ENCODE measurements at places on chromosomes 1 and 21.

DNA sequence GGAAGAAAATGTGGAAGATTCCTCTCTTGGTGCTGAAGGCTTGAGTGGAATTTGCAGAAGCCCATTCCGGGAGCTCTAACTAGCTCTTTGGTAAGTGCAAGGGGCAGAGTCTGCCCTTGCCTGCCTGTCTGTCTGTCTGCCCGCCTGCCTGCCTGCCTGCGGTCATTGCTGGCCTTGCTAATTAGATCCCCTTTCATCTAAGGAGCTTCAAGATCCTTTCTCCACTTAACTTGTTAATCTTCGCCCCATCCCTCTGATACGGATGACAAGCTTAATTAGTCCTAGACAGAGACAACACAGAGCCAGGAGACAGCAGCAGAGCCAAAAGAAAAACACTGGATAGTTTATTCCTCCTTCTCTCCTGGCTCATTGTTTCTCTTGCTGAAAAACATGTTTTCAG is 80.2 kb upstream of the GADD45A start:
- peak; percentile 70 for DNase-seq

- no peak for DNase-seq
These were observed 312.5 kb downstream of the KCNT2 start for GRCh38 chr1:196295766-196296165.

- DNase-seq: peak; percentile 34
These were observed 135.7 kb downstream of the ROR1 start for GRCh38 chr1:63909526-63909925.

GRCh38 chr1:174883409-174883808 is 116.3 kb upstream of the CACYBP start:
- DNase-seq: no peak

GRCh38 chr21:31257265-31257664 is 86.8 kb downstream of the TIAM1 start:
- no peak for DNase-seq

DNA sequence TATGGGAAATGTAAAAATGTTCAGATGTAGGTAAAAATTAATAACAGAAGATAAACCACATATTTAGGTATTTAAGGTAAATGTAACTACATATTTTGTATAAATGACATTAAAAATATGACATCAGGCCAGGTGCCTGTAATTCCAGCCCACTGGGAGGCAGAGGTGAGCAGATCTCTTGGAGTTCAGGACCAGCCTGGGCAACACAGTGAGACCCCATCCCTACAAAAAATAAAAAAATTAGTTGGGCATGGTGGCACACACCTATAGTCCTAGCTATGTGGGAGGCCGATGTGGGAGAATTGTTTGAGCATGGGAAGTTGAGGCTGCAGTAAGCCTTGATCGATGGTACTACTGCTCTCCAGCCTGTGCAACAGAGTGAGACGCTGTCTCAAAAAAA is 216.5 kb downstream of the SPATA17 start:
- DNase-seq: no peak

GRCh38 chr1:8562881-8563865 is 245.3 kb downstream of the SLC45A1 start:
- no peak for DNase-seq

GRCh38 chr1:225848030-225848955 is 33.9 kb downstream of the TMEM63A start:
- DNase-seq: peak; percentile 47

DNA sequence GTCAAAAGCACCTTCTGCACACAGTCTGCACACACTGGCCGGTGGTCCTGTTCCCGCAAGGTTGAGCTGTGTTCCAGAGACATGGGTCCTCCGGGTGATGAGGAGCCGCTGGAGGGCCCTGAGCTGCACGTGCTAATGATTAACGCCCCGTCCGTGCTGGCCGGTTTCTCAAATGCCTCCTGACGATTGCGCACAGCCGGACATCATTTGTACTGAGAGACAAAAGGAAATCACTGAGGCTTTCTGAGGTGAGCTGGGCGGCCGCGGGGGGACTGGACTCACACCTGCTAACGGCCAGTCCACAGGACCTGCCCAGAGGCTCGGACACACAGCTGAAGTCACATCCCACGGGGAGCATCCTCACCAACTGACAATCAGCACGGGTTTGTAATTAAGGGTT is 29.2 kb downstream of the POFUT2 start:
- peak; percentile 36 for DNase-seq

DNA sequence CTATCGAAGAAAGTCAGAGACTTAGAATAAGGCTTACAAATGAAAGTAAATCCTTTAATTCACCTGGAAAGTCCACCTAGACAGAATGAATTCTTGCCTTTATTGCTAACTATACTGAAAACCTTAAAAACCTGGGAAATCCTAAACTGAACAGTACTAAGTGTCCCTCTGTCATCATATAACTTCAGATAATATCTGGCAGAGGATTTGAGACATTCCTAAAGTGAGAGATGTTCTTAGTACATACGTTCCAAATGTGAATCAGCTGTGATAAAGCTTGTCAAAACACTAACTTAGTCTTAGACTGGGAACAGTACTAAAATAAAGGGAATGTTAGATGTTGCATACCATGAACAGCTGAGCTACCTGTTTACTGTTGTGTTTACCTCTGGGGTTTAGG is 121.7 kb downstream of the TNFSF18 start:
- DNase-seq: no peak

GRCh38 chr1:39926343-39926793 is 24.7 kb upstream of the MYCL start:
- DNase-seq: peak; percentile 10

DNA sequence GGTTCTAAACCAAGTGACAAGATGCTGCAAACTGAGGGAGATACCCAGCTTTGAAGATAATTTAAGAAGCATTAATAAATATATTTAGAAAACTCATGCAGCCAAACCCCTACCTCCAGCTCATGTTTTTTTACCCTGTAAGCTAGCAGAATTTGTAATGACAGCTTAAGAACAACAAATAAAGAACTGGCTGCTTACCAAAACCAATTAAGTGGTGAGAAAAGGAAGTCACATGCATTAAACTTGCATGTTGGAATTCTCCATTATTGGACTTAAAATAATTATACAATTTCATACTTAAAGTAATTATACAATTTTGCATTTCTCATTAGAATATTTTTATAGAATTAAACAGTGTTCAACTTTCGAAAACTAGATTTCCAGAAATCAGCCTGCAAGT is 75.6 kb upstream of the CNIH3 start:
- no peak for DNase-seq

DNA sequence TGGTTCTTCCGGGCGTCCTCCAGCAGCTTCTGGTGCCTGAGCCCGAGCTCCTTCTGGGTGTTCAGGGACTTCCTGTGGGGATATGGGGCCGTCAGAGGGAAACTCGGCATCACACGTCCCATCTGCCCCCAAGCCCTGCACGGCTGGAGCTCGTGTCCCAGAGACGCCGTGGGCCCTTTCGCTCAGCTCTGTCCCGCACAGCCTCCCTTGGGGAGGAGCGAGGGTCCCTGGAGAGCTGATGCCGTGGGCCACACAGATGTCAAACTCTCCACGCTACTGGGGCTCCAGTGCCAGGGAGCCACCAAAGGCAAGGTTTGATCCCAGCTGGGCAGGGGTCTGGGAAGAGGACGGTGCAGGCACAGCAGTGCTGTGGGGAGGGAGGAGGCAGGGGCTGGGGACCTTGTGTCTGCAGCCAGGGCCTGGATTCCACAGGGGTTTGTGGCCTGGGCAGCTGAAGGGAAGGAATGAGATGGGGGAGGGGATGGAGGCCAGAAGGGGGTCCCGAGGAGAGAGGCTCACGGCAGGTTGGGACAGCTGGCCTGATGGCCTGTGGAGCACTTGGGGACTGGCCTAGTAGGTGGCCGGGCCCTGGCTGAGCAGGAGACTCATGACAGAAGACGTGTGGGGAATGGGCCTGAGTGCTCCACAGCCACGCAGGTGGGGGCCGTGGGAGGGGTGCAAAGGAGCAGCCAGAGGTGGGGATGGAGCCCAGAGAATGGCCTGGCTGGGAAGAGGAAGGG is 30.4 kb downstream of the CFAP74 start:
- peak; percentile 34 for DNase-seq

DNA sequence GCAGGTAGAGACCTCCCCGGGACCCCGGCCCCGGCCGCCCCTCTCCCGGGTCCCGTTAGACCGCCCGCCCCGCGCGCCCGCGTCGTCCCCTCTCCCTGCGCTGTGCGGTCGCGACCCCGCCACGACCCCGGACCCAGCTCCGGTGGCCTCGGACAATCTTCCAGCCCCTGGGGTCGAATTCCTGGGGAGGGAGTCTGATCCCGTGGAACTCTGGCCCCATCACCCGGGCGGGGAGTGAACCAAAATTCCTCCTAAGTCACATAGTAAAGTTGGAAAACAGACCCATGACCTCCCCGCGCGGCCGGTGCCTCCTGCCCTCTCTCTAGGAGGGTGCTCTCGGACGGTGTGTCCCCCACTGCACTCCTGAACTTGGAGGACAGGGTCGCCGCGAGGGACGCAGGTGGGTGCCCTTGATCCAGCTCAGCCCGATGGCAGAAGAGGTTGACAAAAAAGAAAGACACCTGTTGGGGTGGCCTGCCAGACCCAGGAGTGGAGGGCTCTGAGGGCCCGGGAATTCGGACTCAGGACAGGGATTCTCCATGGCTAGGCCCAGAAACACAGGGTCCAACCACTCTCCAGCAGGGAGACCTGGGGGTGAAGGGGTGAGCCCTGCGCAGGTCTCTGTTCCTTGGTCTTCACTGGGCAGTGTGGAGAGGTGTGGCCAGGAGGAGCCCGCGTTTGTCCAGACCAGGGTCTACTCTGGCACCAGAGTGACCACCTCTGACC is 451 bp downstream of the ADAMTSL4 start:
- peak; percentile 73 for DNase-seq

DNA sequence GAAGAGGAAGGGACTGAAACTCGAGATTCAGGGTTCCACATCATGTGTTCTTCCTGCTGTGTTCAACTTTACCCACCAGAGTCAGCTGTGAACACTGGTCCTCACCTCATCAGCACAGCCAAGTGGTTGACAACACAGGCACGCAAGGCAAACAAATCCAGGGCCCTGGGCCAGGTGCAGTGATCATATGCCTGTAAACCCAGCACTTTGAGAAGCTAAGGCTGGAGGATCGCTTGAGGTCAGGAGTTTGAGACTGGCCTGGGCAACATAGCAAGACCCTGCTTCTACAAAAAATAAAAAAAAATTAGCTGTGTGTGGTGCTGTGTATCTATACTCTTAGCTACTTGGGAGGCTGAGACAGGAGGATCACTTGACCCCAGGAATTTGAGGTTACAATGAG is 8.4 kb upstream of the XKR8 start:
- DNase-seq: no peak

- DNase-seq: no peak
These were observed 452.6 kb downstream of the PTBP2 start for GRCh38 chr1:97174039-97174704.

DNA sequence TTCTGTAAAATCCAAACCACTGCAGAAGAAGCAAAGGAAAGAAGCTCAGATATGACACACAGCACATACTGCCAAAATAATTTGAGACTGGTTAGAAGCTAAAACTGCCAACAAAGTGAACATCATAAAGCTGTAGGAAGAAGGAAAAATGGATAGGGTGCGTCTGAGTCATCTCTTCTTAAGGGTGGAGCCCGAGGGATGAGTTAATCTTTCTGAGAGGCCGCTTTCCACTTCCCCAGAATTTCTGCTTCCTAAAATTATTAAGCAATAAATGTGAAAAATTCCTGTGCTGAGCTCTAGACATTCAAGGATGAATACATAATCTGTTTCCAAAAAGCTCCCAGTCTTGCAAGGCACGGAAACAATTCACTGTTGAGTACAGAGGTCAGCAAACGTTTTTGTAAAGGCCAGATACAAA is 20.1 kb downstream of the PPT1 start:
- no peak for DNase-seq

GRCh38 chr1:116770625-116771024 is 16.4 kb downstream of the CD2 start:
- no peak for DNase-seq

DNA sequence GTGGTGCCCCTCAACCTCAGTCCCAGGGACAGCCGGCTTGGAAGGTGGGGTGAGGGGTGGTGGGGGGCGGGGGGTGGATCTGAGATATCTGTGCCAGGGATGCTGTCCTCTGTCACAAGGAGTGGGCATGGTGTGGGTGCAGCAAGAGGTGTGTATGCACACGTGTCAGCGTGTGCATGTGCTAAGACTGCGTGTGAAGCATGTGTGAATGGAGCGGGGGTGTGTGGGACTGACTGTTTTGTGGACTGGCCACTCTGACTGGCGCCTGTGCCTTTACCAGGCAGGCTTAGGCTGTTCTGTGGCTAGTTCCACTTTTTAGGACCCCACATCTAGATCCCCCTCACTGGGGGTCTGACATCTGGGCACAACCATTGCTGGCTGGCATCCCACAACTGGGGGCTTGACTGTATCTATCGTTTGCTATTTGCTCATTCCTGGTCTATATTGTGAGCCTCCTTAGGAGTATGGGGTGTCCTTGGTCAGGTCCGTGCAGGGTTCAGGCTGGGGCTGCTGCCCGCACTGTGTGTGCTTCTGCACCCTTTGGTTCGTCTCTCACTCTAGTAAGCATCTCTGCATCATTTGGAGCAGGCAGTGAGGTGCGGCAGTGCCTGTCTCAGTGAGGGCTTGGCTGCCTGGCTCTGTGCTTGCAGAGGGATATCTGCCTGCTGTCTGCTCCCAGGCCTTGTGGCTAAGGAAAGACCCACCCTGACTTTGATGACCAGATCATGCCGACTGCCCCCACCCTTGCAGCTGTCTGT is 1.9 kb downstream of the AMPD2 start:
- no peak for DNase-seq

DNA sequence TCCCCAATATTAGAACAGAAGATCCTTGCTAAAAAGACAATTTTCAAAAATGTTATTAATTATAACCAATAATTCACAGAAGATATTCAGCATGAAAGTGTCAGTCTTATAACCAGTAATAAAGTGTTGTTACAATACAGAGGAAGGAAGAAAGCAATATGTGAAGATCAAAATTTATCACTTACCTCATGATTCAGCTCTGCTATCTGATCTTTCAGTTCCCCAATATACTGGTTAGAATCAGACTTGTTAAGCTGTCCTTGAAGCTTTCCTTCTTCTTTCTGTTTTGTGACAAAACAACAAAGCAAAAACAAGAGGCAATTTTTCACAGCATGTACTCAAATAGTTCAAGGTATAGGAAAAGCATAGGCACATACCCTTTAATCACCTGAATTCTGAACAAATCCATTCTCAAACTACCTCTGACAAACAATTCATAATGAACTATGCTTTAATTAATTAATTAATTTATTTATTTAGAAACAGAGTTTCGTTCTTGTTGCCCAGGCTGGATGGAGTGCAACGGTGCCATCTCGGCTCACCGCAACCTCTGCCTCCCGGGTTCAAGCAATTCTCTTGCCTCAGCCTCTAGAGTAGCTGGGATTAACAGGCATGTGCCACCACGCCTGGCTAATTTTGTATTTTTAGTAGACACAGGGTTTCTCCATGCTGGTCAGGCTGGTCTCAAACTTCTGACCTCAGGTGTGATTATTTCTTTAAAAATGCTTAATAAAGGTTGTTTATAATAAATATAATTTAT is 76.9 kb upstream of the GFI1 start:
- DNase-seq: no peak

- DNase-seq: no peak
These were observed 44.3 kb downstream of the CD34 start for GRCh38 chr1:207866471-207867135.

GRCh38 chr1:192879406-192879805 is 70.6 kb downstream of the RGS2 start:
- no peak for DNase-seq

- peak; percentile 15 for DNase-seq
These were observed 260.3 kb downstream of the FAF1 start for GRCh38 chr1:50699795-50700194.

All from eye (tissue), 1 donor.